Chondrocyte (in vitro differentiated cells): ENCODE measurements at places on chromosomes 16 and 17. TPM values are rescaled to one million over a fixed set of nuclear protein-coding genes. Genes with fewer than 3 reads are reported as not detected.

DNA sequence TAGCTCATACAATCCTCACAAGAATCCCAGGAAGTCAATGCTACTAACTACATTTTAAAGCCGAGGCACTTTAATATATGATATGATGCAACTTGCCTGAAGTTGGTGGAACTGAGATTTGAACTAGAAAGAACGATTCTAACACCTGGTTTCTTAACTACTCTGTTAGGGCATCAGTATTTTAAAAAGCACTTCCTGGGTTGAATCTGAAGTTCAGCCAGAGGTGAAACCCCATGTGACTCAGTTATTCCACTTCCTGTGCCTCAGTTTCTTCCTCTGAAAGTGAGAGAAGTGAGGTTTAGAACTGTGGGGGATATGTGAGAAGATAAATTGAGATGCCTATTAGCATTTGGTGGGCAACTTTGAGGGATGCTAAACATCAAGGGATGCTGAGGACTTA, 129.4 kb upstream of the ANKFN1 start:
- no peak for DNase-seq

GRCh38 chr17:2049333-2050299, 5.3 kb upstream of the HIC1 start:
- DNase-seq = no peak

DNA sequence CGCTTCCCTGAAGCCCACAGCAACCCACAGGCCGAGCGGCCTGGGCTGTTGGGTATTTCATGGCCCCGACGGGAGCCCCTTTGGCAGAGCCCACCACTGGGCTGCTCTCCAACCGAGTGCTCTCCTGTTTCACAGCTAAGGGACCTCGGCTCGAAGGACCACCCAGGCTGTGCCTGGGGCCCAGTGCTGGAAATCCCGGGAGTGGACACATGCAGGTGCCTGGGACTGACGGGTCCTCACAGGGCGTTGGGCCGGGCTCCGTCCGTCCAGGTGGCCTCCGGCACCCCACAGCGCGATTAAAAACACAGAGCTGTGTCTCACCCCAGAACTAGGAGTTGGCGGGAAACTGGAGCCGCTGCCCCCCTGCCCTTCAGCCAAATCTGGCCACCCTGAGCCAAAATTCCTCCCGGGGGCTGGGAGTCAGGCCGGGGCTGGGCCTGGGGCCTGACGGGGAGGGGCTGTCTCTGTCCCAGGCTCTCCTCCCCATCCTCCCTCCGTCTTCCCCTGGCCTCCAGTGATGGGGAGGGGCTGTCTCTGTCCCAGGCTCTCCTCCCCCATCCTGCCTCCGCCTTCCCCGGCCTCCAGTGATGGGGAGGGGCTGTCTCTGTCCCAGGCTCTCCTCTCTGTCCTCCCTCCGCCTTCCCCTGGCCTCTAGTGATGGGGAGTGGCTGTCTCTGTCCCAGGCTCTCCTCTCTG, 14.1 kb downstream of the UTS2R start:
- no peak for DNase-seq

- no peak for DNase-seq
Observed at GRCh38 chr16:4087099-4087885, 28.9 kb downstream of the ADCY9 start.

GRCh38 chr17:36468903-36469635, 17.4 kb upstream of the ZNHIT3 start:
- peak; percentile 50 for DNase-seq

The OR1A1 gene
- total RNA-seq = not detected in 3 replicates

The RAB11FIP3 gene
- total RNA-seq = 41.9 to 52.4 TPM (median 45.1 TPM) in 3 replicates
